Stimulated activated CD4-positive, alpha-beta T cell treated with anti-CD3 and anti-CD28 coated beads, Interleukin-2, amount 100 ng/mL, for 24 hours (primary cell): ENCODE measurements at places on chromosomes 1 and 21.
A peak's percentile ranks its signal among the peaks of the same experiment; 100 is the strongest.

GRCh38 chr21:45454926-45455673, 50.1 kb downstream of the COL18A1 start:
- DNase-seq = no peak

DNA sequence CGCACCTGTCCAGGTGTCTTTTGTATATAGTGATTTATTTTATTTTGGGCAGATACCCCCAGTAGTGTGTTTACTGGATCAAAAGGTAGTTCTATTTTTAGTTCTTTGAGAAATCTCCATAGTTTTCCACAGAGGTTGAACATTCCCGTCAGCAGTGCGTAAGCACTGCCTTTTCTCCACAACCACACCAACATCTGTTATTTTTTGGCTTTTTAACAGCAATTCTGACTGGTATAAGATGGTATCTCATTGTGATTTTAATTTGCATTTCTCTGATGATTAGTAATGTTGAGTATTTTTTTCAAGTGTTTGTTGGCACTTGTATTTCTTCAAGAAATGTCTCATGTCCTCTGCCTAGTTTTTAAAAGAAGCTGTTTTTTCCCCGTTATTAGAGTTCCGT, 39.2 kb downstream of the FOXJ3 start:
- no peak for DNase-seq

- no peak for DNase-seq
Observed at GRCh38 chr1:202093858-202094257, 28.9 kb upstream of the GPR37L1 start.

DNA sequence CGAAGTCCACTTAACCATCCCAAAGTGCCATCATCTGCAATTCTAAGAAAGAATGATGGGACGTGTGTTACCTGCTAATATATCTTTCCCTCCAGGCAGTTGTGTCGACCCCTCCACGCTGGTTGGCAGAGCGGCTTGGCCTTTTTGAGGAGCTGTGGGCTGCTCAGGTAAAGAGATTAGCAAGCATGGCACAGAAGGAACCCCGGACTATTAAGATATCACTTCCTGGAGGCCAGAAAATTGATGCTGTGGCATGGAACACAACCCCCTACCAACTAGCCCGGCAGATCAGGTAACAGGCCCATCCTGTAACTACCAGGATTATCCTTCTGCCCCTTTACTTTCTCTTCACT, 520 bp downstream of the TARS2 start:
- DNase-seq = no peak

GRCh38 chr1:115656461-115657077, 14.8 kb downstream of the VANGL1 start:
- DNase-seq = no peak

DNA sequence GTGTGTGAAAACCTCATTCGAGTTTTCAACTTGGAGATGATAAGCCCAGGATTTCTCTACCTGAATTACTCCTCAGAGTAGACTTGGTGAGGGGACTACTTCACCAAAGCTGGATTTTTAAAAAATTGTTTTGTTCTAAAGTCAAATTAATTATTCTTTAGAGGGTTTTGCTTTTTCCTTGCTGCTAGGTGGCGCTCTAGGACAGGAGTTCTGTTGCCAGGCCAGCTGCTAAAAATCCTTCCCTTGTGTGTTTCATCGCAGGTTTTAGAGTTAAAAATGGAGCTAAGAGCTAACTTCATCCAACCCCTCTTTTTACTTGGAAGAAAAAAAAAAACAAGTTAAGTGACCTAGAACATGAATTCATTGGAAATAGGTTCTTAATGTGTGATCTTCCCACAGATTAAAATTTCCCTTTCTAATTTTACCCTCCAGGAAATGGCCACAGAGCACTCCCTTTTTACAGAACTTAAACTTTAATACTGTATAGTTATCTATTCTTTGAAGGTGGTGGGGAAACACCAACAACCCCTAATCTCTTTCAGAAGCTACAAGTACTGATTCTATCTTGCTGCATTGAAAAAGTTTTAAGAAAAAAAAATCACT, 36.7 kb upstream of the FAM163A start:
- DNase-seq = peak; percentile 59

DNA sequence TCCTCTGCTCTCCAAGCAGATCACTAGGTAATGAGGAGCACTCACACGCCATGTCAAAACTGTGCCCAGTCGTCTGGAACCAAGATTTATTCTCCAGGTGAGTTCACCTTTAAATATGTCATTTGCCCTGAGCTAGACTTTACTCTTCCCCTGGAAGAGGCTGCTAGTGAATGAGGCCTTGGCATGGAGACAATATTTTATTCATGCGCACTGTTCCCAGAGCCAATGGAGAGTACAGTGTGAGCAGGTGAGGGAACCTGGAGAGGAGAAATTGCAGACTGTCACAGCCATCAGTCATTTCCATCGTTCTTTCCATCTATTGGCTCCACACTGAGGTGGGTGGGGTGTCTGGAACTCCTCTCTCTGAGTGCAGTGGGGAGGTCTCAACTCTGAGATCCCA, 333.6 kb downstream of the KCNH1 start:
- no peak for DNase-seq

- no peak for DNase-seq
Observed at GRCh38 chr1:187018291-187018690, 189.5 kb downstream of the PLA2G4A start.

- no peak for DNase-seq
Observed at GRCh38 chr1:118158924-118159323, 26.1 kb downstream of the SPAG17 start.

DNA sequence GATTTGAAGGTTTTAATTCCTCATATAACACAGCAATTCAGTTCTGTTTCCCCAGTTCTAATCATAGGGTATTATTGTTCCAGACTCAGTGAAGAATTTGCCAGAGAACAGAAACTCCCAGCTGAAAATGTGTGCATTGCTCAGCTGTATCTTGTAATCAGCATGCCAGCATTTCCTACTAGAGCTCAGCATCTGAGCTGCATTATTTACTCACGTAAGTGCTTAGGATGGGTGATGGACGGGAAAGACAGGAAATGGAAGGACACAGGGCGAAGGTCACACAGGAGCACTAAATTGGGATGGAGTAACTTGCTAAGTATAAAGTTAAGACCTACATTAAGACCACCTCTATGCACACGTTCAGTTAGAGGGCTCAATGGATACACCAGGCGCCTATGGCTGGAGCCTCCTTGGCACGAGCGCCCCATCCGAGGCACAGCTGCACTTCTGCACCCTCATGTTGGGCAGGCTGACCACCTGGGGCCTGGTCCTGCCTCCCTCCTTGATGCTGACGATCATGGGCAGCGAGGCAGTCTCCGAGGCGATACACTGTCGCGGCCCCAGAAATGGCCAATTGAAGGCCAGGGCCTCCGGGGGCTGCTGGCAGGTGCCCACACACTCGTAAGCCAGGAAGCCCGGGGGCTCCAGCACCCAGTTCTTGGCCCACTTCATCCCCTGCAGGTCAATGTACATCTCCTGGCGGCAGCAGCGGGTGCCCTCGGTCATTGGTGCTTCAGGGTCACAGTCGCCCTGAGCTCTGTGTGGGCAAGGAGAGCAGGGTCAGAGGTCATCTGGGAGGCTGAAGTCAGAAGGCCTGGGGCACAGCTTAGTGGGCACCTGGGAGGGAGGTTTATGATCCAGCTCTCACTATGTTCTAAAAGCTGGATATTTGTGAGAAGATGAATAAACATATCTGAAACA, 3.7 kb downstream of the LEFTY2 start:
- DNase-seq = no peak

DNA sequence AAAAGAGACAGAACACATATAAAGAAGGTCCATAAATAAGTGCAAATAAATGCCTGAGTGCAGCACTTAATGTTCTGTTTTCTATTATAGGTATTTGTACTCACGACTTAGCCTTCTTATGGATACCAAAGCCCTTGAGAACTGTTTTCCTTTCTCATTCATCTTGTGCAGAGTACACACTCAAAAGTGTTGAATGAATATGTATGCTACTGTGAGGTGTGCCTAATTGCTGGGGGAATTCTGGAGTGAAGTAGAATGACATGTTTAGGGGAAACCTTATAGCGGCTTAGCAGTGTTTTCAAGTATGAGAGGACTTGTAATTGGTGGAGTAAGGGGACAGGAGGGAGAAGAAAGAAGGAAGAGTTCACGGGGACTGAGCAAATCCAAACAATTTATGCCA, 157.6 kb downstream of the CACNA1E start:
- DNase-seq = no peak

GRCh38 chr1:74526708-74527107, 14.3 kb upstream of the LRRC53 start:
- DNase-seq = no peak

DNA sequence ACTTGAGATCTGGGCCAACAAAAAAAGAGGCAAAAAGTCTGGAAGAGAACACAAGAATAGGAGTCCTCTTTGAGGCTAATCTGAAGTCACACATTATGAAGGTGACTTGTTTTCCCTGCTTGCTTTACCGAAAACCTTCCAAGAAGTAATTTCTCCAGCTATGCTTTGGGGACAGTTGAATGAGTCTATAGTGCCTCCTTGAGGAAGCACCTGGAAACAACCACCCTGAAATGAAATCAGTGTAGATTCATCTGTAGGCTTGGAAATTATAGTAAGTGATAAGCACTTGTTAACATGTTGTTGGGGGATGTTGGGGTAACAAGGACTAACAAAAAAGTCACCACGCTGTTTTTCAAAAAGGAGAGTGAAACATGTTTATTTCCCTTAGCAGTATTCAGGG, 23.4 kb upstream of the RPTN start:
- no peak for DNase-seq

GRCh38 chr1:8706995-8707396, 110.4 kb downstream of the RERE start:
- DNase-seq = no peak

DNA sequence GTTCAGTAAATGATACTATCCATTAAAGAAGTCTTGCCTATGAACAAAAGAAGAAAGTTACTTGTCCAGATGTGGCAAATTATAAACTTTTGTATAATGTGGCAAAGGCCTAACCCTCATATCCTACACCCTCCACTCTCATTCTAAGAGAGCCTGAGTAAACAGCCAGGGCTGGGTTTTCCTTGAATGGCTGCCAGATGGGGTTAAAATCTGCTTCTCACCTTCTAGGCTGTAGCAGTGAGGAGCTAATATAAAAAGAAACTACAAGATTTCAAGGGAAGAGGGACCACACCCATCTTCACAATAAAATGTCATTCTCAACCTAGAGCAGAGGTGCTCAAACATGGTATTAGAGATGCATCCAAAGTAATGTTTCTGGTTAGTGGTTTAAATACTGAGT, 8.9 kb downstream of the RABIF start:
- no peak for DNase-seq

- no peak for DNase-seq
Observed at GRCh38 chr1:70486676-70487458, 75.8 kb downstream of the CTH start.

GRCh38 chr1:37477946-37478345, 3.6 kb downstream of the ZC3H12A start:
- no peak for DNase-seq

- DNase-seq = no peak
Observed at GRCh38 chr1:87356591-87356990, 27.9 kb downstream of the LMO4 start.

DNA sequence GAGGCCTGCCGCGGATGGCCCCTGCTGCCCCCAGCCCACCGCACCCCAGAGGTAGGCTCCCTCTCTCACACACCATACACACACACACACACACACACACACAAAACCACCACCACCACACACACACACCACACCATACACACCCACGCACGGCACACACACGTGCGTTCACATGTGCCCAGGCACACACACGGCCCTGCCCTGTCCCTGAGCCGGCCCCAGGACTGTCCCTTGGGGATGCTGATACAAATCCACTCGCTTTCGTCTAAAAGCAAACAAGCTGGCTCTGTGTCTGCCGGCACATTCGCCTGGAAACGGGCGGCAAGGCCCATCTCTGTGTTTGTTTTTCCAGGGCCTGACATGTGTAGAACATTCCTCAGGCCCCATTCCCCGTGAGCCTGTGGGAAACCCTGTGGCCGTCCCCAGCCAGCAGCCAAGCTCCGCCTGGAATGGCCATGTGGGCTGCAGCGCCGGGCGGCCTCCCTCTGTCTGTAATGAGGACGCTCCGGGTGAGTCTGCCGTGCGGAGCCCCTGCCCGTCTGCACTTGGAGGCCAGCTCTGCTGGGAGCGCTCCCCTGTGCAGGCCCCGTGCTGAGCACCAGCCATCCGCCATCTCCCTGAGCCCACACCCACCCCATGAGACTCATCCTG, 67.4 kb downstream of the DMRTB1 start:
- no peak for DNase-seq

- DNase-seq = no peak
Observed at GRCh38 chr1:233166896-233167295, 128.6 kb downstream of the PCNX2 start.

GRCh38 chr1:151611288-151611790, 511 bp upstream of the SNX27 start:
- no peak for DNase-seq

DNA sequence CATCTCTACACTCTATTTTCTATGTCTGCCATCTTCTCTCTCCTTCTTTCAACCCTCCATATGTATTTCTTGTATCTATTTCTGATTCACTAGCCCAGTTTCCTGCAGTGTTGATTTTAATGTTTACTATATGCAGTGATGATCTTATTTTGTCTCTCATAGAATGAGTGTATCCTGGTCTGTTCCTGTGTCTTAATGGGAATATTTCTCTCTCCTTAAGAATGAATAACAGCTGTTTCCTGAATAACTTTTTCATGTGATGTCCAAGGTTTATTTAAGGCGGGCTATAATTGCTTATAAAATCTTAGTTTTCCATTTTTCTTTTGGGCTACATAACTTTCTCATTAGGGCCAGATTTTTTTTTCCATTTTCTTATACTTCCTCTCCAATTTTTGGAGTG, 144.5 kb downstream of the C1orf21 start:
- no peak for DNase-seq

GRCh38 chr1:116432655-116433265, 59.7 kb downstream of the ATP1A1 start:
- no peak for DNase-seq

- DNase-seq = no peak
Observed at GRCh38 chr1:9079988-9080704, 10.7 kb upstream of the SLC2A5 start.

GRCh38 chr1:227949341-227949921, 1.7 kb upstream of the WNT9A start:
- DNase-seq = no peak

DNA sequence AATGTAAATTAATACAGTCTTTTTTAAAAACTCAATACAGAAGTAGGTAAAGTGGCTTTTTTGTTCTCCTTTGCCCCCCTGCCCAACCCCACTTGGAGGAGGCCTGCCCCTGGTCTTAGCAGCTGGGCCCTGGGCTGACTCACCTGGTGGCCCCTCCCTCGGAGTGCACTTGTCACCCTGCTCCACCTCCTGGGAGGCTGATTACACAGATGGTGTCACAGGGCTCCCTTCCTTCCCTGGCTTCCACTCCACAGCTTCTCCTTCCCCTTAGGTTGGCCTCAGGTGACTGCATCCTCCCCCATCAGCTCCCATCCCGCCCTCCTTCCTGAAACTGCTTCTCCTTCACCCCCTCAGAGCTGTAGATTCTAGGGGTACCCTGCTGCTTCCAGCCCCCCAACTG, 11.7 kb upstream of the CAPN9 start:
- no peak for DNase-seq

GRCh38 chr1:15740924-15741850, 1.1 kb upstream of the TMEM82 start:
- DNase-seq = peak; percentile 71

- DNase-seq = no peak
Observed at GRCh38 chr1:228685081-228685660, 50.1 kb upstream of the RHOU start.

- DNase-seq = peak; percentile 62
Observed at GRCh38 chr1:44714944-44715571, 15.9 kb downstream of the RNU5D-1 start.

GRCh38 chr21:15604413-15604812, 125.4 kb upstream of the USP25 start:
- no peak for DNase-seq
